ENCODE measurements at places on chromosomes 1 and 21.

- peak; percentile 85 for DNase-seq
Observed at GRCh38 chr1:160097911-160098851, at the start of gene IGSF8. Gene IGSF8 (minus strand): TSS chr1:160098619. CDS start chr1:160098472, 147 bp downstream.

GRCh38 chr1:198492872-198493271 is 47.6 kb downstream of the ATP6V1G3 start:
- no peak for DNase-seq

DNA sequence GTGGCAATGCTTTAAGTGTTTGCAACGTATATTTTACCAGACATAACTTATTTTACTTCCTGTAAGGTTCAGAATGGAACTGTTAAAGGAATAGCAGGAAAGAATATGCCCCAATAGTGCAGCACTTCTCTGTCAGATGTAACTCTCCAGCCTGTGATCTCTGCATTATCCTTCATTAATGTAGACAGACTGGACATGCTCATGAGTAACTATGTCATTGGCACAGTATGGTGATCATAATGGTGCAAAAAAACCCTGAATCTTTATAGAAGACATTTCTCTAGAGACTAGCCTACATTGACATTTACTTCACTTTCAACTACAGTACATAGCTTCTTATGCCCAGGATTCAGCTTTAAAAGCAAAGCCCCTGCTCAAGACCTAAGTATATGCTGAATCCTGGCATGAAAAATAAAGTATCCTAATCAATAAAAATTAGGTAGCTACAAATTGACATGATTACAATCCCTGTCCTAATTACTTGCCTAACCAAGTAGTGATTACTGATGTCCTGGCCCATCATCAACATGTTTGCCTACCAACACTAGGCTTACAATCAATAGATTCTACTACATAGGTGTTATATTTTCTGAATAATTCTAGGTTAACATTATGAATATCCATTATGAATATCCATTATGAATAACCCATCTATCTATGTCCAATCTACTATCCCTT is 13.9 kb downstream of the COX20 start:
- no peak for DNase-seq

DNA sequence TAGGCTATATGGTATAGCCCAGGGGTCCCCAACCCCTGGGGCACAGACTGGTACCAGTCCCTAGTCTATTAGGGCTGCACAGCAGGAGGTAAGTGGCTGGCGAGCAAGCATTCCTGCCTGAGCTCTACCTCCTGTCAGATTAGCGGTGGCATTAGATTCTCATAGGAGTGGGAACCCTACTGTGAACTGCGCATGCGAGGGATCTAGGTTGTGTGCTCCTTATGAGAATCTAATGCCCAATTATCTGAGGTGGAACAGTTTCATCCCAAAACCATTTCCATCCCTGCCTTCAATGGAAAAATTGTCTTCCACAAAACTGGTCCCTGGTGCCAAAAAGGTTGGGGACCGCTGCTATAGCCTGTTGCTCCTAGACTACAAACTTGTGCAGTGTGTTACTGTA is 22.8 kb upstream of the ZBTB8A start:
- no peak for DNase-seq

DNA sequence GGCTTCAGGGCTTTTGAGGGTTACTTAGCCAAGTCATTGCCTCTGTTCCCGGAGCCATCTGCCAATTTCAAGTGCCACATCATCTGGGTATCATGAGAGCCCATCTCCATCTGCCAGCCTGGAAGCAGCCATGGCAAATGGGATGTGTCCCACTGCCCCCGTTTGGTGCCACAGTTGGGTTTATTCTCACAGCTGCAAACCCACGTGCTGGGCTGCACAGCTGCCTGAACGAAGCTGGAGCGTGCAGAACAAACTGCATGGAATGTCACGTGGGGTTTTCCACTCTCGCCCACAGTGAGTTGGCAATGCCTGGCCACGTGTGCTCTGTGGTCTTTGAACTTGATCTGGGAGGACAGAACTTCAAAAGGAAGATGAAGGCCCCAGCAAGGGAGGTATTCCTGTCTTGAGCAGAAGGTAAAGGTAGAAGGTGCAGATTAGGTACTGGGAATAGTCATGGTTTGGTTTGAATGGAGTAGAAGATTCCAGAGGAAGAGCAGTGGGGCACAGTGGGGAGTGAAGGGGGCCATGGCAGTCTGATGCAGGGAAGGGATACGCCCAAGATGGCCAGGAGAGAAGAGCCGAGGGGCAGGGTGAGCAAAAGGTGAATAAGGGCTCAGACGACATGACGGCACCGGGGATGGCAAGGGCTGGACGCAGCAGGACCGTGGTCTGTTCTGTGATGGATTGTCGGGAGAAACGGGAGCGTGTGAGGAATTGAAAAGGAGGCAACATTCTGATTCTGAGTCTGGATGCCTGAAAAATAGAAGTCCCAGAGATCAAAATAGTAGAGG is 222.0 kb downstream of the KAZN start:
- no peak for DNase-seq

GRCh38 chr21:26409735-26410134 is 163.4 kb downstream of the CYYR1 start:
- no peak for DNase-seq

DNA sequence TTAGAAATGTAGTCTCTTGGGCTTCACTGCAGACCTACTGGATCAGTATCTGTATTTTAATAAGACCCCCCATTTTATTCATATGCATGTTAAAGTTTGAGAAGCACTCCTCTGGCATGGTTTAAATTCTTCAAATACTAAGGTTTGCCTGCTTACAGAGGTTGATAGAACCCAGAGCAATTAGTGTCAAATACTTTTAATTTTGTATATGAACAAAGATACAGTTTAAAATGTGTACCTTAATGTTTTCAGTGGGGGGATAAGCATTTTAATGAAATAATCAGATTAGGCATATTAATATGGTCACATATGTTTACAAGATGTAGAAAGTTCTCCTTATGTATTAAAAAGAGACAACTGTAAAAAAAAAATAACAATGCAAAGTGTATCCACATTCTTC is 40.4 kb upstream of the EPS15 start:
- no peak for DNase-seq

DNA sequence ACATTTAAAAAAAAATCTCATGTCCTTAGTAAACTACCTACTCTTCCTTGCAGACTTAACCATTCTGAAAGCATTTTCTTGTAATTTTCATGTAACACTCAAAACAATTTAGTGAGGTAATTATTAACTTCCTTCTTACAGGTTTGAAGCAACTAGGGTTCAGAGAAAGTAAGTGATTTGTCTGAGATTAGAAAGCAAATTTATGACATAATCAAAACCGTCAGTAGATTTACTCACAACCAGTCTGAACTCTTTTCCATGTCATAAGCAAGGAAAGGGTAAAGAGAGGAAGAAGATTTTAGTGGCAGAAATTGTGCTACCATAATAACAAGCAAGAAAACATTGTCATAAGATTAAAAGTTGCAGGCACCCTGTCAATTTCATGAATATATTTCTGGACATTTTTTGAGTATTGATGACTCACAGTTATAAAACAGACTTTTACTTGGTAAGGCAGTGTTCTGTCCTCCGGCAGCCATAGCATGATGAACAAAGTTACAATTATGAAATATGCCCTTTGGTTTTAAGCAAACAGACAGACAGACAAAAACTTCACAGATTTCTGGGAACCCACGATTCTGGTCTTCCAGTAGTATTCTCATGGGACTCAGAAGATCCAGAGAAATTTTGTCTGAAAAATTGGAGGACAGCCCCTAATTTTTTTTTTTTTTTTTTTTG is 707.2 kb downstream of the RWDD3 start:
- no peak for DNase-seq

DNA sequence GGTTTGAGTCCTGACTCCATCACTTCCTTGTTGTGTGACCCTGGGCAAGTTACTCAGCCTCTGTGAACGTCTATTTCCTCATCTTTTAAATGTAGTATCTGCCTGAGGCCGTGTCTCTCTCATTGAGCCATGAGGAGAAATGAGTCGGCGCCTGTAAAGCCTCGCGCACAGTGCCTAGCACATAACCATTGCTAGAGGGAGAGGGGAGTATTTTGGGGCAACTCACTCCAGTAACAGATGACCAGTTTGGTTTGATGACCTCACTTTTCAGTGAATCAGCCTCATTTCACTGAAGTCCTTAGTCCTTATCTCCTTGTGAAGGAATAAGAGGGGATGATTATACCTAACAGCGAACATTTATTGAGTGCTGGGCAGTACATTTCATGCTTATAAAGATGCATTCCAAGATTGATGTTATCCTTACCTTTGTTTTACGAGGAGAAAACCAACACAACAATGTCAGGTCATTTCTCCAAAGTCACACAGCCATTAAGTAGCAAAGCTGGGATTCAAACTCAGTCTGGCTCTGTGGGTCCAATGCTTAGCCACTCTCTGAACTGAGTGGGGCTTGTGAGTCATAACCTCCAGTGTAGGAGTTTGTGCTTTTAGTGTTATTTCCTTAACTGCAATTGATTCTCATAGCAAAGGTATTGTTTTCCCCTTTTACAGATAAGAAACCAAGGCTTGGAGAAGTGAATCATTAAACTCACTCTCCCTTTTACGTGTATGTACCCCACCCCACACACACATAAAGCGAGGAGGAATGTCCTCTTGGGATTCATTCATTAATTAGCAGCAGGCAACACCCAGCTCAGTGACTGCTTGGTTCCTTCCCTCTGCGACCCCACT is 25.9 kb downstream of the KCNC4 start:
- peak; percentile 78 for DNase-seq

- DNase-seq = no peak
Observed at GRCh38 chr1:94118013-94118412, 2.9 kb downstream of the ABCA4 start.

DNA sequence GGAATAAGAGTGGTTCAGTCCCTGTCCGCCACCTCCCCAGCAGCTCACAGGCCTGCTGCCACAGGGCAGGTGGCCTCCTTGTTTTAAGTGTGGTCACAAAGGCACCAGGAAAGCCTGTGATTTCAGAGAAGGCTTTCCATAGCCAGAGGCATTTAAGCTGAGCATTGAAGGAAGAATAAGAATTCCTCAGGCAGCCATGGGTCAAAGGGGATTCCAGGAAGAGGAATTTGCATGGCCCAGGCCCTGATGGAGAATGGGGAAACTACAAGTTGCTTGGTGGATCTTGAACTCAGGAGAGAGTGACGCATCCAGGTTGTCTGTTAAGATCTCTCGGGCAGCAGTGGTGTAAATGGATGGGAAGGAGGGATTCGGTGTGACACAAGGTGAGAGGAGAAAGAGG is 66.7 kb downstream of the KLHDC7A start:
- DNase-seq = no peak

- DNase-seq = no peak
Observed at GRCh38 chr1:171173069-171173468, 12.0 kb upstream of the FMO2 start.

DNA sequence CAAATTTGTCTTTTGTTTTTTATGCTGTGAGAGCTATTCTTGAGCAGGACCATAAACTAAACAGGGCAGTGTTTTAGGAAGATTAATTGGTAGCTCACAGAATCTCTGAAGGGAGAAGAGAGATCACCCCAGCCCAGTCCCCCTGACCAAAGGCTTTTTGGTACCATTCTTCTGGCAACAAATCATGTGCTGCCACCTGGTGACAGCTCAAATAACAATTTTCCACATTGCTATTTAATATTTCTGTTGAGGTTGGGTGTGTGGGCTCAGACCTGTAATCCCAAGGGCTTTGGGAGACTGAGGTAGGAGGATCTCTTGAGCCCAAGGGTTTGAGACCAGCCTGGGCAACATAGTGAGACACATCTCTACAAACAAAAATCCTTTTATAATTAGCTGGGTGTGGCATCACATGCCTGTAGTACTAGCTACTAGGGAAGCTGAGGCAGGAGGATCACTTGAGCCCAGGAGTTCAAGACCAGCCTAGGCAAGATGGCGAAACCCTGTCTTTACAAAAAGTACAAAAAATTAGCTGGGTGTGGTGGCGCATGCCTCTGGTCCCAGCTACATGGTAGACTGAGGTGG is 2.2 kb upstream of the TESK2 start:
- DNase-seq = peak; percentile 40

GRCh38 chr1:189350983-189351616 is 1126.6 kb downstream of the BRINP3 start:
- no peak for DNase-seq

- peak; percentile 23 for DNase-seq
Observed at GRCh38 chr1:68495968-68496679, 758 bp downstream of the DEPDC1 start.

DNA sequence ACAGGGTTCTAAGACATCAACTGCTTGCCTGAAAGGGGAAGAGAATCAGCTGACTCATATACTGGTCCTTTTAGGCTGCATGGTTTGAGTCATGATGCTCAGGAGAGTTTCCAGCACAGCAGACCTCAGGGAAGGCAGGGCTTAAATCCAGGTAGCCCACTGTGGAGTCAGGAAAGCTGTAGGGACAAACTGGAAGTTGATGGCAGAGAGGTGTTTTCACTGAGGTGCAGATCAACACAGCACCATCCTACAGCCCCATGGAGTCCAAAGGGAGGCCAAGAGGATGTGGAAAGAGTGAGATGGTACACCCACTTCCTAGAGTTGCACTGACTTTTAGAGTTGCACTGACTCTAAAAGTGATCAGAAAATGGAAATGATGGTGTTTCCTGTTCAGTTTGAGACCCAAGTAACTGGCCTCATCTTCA is 252.4 kb upstream of the DUSP10 start:
- peak; percentile 53 for DNase-seq

GRCh38 chr1:51871351-51871975 is 7.1 kb downstream of the NRDC start:
- DNase-seq = no peak

DNA sequence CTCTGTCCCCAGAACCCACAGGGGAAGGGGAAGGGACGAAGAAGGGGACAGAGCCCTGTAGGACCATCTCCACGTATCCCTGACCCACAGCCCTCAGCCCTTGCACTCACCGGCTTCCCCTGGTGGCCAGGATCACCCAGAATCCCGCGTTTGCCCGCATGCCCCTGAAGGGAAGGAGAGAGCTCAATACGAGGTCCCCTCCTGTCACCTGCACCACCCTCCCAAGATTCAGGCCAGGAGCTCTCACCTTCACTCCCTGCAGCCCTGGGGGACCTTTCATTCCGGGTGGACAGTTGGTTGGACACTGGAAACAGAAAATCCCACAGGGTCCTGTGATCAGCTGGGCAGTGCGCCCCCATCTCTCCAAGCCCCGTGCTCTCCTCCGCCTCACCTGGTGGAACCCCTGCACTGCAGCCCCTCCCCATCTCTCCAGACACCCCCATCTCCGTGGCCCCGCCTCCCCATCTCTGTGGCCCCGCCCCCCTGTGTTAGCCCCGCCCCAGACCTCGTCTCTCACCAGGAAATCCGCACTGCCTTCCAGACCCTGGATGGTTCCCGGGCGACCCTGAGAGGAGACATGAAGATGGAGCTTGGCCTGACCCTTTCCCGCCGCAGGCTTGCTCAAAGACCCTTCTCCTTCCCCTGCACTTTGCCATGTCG is 6.0 kb downstream of the COL9A2 start:
- DNase-seq = no peak

- no peak for DNase-seq
Observed at GRCh38 chr1:4553761-4554160, 100.6 kb upstream of the AJAP1 start.

- DNase-seq = no peak
Observed at GRCh38 chr1:174883409-174883808, 116.3 kb upstream of the CACYBP start.

GRCh38 chr21:37866027-37866426 is 50.2 kb downstream of the KCNJ6 start:
- DNase-seq = no peak
